Right ventricle myocardium inferior (tissue), 1 donor: ENCODE measurements at places on chromosomes 3 and 15. TPM values are rescaled to one million over a fixed set of nuclear protein-coding genes. Genes with fewer than 3 reads are reported as not detected.

GRCh38 chr3:61173676-61174075 lies 77.6 kb downstream of the FHIT start:
- no peak for DNase-seq

Gene NIPA2
- total RNA-seq = 22.6 TPM

Gene ARHGAP31
- 42.8 TPM for total RNA-seq

- no peak for DNase-seq
Observed at GRCh38 chr15:60250316-60250715, 147.5 kb downstream of the ANXA2 start.

Gene XXYLT1
- total RNA-seq = 2.7 TPM

Gene CAMP
- total RNA-seq = 1.5 TPM

Gene CASR
- not detected for total RNA-seq
